ENCODE measurements at places on chromosomes 4 and X. TPM values are rescaled to one million over a fixed set of nuclear protein-coding genes. Genes with fewer than 3 reads are reported as not detected.

DNA sequence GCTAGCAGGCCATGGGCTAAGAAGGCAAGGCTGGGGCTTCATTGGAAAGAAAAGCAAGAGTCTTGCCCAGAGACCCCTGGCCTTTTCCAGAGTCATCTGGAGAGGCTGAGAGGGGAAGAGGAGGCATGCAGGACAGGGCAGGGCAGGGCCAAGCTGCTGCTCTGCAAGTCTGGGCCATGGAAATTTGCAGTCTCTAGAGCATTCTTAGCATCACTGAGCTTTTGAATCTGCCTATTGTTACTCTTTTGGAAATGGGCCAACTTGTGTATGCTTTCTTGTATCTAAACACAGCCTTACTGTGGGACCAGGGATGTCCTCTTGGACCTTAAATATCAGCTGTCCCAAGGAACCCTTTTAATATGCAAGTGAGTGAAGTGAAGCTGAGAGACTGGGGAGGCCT is 560.5 kb downstream of the MID1IP1 start:
- no peak for DNase-seq

- DNase-seq, result peak; percentile 26
Measured at GRCh38 chrX:129523079-129523911, at the start of gene SMARCA1. Gene SMARCA1 (minus strand): TSS chrX:129523490. CDS start chrX:129523370, 120 bp downstream.

AREG gene
- total RNA-seq, result 0.77 TPM

- DNase-seq, result peak; percentile 69
Measured at GRCh38 chr4:106369456-106370060, 980 bp upstream of the GIMD1 start.

DNA sequence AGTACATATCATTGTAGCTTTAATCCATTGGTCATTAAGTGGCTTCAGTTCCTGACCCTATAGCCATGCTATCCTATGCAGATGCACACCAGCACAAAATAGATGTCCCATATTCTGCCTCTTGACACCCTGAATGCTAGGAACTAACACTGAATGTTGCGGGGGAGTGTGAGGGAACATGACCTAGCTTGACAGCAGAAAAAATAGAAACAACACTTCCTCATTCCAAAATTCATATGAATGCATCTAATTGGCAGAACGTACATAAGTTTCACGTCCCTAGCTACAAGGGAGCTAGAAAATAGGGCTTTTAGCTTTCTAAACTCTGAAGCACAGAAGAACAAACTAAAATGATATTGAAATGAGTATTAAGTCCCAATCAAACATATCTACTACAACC is 14.4 kb upstream of the DCAF8L1 start:
- no peak for DNase-seq

GRCh38 chr4:71300964-71301363 is 37.9 kb upstream of the SLC4A4 start:
- DNase-seq, result no peak

ADAMTS3 gene
- total RNA-seq, result not detected

- no peak for DNase-seq
Measured at GRCh38 chr4:18398661-18399060, 377.1 kb upstream of the LCORL start.

TLR6 gene
- total RNA-seq, result 0.88 TPM

DNA sequence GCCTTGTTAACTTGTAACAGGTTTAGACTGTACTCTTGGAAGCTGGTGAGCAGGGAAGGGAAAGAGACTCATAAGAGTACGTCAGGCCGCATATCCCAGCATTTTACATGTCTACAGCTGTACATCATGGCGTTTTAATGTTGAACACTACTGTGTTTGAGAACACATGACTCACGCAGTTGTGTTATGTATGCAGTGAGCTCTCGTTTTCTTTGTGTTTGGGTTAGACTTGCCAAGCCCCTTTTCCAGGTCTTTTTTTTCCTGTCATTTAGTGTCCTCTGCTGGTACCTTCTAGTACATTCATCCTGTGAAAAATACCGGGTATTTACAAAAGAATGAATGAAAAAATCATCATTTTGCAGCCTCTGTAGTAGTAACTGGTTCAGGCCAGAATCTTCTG is 35.3 kb downstream of the SMS start:
- peak; percentile 74 for DNase-seq

C1QTNF7 gene
- total RNA-seq, result not detected

DNA sequence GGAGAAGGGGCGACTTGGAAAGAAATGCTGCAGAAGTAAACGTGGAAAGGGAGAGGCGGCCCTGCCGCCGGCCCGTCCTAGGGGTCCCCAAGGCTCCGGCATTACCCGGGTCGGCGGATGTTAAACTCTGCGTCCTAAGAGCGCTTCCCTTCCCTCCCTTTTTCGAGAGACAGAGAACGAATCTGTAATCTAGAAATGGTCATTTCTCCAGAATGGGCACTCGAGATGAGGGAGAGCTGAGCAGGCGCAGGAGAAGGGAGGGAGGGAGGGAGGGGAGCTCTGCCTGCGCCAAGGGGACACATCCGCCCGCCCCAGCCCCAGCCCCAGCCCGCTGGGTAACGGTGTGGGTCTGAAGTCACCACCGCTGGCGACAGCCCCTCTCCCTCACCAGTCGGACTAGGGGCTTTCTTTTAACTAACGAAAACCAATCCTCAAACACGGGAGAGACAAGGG is 1.7 kb downstream of the HCFC1 start:
- DNase-seq, result no peak

SYTL5 gene
- total RNA-seq, result 0.19 TPM

GRCh38 chr4:109301651-109302360 is 652 bp downstream of the COL25A1 start:
- DNase-seq, result no peak

DNA sequence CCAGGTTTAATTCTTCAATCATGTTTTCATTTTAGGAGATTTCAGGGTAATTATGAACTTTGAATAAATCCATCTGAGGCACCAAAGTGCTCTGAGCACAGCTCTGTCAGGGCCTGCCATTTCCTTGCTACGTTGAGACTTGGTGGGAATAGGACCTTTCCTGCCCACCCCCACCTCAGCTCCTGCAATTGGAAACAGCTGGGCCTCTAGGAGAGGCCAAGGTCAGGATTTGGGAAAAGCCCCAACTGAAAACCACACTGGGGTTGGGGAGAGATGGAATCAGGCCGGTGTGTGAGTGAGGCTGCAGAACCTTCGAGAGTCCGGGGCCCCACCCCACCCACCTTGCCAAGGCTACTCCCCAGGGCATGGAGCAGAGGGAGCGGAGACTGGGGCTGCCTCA is 212.7 kb upstream of the BCOR start:
- DNase-seq, result no peak

- no peak for DNase-seq
Measured at GRCh38 chr4:136922066-136922465, 610.2 kb downstream of the PCDH18 start.

- DNase-seq, result no peak
Measured at GRCh38 chrX:10395179-10395578, 225.2 kb downstream of the MID1 start.

GRCh38 chr4:22192084-22192511 is 243.5 kb upstream of the KCNIP4 start:
- no peak for DNase-seq

DNA sequence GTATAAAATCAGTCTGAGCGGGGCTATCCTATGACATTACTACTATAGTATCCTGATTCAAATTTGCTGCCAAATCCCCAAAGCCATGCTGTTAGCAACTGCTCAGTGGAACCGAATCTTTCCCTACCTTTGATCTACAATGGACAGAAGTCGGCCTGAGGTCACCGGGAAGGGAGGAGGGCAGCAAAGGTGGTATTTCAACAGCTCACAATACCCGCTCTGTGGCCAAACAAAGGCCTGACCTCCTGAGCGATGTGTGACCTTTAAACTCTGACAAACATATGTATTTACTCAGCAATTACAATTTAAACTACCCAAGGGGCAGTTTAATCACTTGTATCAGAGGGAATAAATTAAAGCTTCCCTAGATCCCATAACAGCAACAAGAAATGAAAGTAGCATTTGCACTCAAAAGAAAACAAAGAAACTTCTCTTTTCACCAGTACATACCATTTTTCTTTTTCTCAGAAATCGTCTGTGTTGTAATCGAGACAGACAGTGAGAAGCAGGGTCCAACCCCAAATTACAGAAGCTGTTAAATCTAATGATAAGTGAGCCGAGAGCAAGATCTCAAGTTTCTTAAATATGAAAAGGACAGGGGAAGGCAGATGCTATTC is 11.6 kb upstream of the TMEM128 start:
- no peak for DNase-seq

DNA sequence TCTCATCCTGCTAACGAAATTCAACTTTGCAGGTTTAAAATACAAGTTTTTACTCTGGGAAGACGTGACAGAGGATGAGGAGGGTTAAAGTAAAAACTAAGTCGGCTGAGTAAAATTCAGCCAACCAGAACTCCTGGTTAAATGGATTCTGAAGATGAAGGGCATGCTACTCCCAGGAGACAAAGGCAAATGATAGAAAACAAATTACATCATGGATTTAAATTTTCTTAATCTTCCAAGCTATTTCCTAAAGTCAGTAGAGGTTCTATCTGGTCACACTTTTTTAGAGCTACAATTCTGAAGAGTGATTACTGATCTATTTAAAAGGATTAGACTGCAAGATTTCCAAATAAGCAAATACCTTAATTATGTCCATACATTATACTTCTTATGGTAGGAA is 47.9 kb downstream of the ZNF827 start:
- no peak for DNase-seq

PLP1 gene
- total RNA-seq, result 0.70 TPM

DNA sequence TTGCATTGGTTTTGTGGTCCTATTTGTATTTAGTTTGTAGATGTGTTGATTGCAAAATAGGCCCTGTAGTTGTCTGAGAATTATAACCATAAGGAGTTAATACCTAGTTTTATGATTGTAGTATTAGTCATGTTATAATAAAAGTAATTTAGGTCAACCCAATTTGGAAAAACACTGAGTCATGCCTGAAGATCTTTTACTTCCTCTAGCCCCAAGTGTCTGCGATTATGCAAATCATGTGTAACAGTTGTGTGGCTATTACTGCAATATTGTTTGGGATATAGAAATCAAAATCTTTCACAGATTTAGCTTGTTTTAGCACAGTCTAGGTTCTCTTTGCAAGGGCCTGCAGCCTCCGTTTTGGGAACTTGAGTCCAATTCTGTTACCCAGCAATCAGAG is 12.6 kb downstream of the SRD5A3 start:
- DNase-seq, result peak; percentile 70
